Myocyte (in vitro differentiated cells): ENCODE measurements at places on chromosomes 1 and 21. TPM values are rescaled to one million over a fixed set of nuclear protein-coding genes. Genes with fewer than 3 reads are reported as not detected.

GJB3 gene
- total RNA-seq: not detected in 2 replicates

RNF186 gene
- total RNA-seq: not detected in 2 replicates

RGS7 gene
- 0.10 TPM in 1 of 2 replicates, not detected in the other for total RNA-seq

ACP6 gene
- total RNA-seq: 4.9 and 10.8 TPM in 2 replicates

HNRNPU gene
- 214 and 222 TPM in 2 replicates for total RNA-seq

RNASEL gene
- 9.2 and 11.2 TPM in 2 replicates for total RNA-seq

MNDA gene
- total RNA-seq: not detected in 2 replicates

DNA sequence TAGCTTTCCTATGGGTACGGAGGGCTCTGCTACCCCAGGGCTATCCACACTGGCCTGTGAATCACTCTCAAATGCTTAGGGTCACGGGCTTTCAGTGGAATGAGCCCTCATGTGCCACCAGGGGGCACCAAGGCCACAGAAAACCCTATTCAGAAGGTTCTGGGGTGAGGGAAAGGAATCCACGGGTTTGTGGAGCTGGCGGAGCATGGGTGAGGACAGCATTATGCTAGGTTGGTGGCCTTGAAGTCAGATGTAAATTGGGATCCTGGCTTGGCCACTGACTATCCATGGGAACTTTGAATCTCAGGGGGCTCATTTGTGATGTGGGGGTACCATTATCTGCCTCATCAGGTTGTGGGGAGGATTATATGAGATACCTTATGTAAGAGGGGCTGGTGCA, 5.1 kb upstream of the LAMTOR5 start:
- DNase-seq: peak; percentile 78

GRCh38 chr1:8456991-8457390, 139.1 kb downstream of the SLC45A1 start:
- peak; percentile 15 for DNase-seq

GRCh38 chr1:228108742-228109072, 392 bp downstream of the MRPL55 start:
- DNase-seq: no peak

DNA sequence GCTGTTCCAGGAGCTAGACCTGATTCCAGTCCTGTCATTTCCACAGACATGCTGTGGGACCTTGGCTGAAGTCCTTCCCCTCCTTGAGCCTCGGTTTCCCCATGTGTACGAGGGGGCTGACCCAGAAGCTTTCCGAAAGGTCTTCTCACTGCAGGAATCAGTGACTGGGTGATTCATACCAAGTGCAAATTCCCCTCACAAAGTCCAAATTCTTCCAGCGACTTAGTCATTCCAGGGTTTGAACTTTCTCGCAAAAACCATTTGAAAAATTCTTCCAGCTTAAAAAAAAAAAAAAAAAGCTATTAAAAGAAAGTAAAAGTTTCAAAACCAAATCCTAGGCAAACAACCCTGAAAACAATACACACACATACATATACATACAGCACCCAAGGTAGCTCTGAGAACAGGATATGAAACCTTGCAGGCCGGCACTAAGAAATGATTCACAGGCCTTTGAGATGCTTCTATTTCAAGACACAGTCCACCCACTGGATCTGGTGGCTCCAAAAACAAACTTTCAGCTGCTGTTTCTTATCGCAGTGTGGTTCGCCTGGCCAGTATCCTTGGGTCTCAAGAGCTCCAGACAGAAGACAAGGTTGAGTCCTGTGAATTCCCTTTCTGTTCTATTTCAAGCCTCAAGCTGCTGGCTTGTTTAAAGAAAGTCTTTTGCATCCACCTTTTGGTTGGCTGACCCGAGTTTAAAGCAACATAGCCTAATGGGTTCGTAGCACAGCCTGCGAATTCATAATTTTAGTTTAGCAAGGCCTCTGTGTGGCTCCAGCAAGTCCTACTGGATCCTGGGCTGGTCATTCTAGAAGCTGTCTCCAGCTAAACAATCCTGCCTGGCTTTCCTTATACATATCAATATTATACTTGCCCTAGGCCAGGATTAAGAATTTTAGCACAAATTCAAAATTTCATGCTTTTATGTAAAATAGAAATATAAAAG, 18.0 kb upstream of the ID3 start:
- DNase-seq: peak; percentile 95

DNA sequence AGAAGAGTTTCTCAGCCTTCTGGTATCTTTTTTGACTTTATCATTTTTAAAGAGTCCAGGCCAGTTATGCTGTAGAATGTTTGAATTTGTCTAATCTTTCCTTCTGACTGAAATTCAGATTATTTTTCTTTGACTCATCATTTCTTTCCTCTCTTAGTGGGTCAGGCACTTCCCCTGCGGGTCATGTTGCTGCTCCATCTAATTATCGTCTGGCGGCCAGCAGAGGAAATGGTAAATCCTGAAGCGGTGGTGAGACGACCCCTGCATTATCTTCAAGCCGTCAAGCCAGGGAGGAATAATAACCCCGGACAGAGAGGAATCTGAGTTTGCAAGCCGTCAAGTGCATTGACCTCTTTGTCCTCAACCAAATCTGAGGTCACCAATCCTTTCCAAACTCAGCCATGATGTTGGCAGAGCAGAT, 102.1 kb downstream of the ADSS2 start:
- no peak for DNase-seq

DNA sequence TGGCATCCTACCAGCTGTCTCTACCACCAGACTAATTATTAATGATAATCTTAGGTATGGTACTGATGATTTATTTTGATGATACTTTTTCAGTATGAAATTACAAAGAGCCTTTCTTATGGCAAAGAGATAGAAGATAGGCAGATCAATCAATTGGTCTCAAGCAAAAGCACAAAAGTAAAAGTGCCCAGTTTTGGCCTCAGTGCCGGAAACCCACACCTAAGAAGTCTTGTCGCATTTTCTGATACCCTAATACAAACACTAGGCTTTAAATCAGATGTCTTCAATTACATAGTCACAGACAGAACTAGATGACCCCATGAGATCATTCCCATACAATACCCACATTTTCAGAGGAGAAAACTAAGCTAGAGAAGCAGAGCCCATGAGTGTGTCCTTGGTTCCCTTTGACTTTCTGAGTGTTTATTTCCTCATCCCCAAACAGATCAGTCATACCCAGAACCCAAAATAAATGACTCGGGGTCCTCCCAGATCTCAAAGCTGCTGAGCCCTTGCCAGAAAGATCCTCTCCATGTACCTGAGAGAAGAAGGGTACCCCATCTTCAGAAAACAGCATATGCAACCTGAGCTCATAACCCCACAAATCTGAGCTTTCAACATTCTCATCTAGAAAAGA, 7.7 kb downstream of the ITPKB start:
- DNase-seq: no peak

DNA sequence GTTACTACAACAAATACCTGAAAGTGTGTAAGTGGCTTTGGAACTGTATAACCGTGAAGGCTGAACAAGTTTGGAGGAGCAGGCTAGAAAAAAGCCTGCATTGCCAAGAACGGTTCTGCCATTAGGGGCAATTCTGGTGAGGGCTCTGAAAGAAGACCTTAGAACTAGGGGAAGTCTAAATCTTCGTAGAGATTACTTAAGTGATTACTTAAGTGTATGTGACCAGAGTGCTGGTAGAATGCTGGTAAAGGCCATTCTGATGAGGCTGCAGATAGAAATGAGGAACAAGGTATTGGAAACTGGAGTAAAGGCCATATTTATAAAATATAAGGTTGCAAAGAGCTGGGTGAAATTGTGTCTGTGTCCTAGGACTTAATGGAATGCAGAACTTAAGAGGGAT, 158.0 kb downstream of the CLIC6 start:
- no peak for DNase-seq

- DNase-seq: no peak
These were observed 4.2 kb upstream of the COL6A1 start for GRCh38 chr21:45977396-45977795.

DNA sequence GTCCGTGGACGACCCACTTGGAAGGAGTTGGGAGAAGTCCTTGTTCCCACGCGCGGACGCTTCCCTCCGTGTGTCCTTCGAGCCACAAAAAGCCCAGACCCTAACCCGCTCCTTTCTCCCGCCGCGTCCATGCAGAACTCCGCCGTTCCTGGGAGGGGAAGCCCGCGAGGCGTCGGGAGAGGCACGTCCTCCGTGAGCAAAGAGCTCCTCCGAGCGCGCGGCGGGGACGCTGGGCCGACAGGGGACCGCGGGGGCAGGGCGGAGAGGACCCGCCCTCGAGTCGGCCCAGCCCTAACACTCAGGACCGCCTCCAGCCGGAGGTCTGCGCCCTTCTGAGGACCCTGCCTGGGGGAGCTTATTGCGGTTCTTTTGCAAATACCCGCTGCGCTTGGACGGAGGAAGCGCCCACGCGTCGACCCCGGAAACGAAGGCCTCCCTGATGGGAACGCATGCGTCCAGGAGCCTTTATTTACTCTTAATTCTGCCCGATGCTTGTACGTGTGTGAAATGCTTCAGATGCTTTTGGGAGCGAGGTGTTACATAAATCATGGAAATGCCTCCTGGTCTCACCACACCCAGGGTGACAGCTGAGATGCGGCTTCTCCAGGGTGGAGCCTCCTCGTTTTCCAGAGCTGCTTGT, 32.4 kb downstream of the PRMT2 start:
- DNase-seq: peak; percentile 92

- DNase-seq: peak; percentile 90
These were observed 3.6 kb upstream of the NPPA start for GRCh38 chr1:11851180-11851579.

DNA sequence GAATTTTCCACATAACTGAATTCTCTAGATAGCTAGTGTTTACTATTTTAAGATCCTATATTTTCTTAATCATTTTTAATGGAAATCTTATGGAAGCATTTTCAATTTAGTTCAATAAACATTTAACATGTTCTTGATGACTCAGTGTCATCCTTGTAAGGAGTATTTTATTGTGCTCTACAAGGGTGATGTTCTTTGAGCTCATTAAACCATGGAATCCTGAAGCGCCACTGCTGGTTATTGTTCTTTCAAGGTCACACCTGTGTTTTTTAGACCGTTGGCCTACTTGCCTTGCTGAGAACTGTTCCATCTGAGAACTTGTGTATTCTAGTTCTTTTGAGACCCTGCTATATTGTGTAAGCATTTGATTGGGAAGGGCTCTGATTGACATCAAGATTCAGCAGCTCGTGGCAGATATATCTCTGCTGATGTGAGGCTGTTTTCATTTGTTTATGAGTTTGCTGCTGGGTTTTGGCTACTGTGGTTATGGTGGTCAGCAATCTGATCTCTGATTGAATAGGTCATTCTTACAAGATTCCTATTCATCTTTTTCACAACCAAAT, 132.0 kb downstream of the GIPC2 start:
- DNase-seq: peak; percentile 53

DNA sequence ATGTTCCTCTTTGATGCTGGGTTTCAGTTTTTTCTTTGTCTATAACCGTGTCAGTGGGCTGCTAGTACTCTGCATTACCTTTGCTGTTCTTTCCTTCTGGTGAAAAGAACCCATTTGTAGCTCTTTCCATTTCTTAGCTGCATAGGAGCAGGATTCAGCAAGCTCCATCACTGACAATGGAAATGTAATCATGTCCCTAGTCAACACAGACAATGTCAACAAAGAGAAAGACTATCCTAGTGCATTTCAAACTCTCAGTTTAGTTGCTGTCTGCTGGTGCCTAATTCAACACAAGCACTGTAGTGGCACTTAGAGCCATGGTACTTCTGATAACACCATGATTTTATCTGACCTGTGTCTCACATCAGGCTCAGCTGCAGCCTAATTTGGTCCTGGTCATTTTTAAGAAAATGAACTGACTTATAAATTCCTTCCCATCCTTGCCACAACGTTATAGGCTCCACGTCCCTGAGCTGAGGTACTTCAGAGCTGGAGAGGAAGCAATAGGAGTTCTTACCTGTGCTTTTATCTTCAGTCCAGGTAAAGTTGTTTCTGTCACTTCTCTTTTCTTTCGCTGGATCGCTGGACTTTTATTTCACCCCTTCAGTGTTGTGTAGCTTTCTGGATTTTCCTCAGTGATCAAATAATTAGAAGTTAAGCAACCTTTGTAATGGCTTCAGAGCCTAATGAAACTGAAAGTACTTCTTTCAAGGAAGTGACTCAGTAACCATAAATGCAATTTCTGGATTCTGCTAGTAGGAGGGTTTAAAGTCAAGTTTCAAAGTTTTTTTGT, at the start of gene GBP3:
TSS of gene GBP3 (minus strand) at position 700 of the 793 bp plus-strand sequence. CDS start 2,145 bp downstream, outside the sequence.
- DNase-seq: peak; percentile 43

DNA sequence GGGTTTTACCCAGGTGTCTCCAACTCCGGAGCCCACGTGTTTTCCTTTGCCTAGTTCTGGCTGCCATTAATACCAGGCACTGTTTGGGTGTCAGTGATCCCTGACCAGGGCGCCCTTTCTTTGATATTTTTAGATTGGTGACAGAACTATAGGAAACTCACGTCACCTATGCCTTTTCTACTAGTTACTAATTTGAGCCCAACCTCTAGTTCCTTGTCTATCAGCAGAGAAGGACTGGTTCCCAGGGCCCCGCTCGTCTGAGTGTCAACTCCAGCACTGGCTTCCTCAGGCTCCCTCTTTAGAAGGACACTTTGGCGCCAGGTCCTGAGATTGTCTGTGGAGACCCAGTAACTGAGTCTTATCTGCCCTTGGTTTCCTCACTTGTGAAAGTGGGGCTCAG, 9.4 kb downstream of the MFN2 start:
- DNase-seq: no peak

GRCh38 chr21:33108228-33108627, 38.3 kb downstream of the OLIG1 start:
- no peak for DNase-seq

DNA sequence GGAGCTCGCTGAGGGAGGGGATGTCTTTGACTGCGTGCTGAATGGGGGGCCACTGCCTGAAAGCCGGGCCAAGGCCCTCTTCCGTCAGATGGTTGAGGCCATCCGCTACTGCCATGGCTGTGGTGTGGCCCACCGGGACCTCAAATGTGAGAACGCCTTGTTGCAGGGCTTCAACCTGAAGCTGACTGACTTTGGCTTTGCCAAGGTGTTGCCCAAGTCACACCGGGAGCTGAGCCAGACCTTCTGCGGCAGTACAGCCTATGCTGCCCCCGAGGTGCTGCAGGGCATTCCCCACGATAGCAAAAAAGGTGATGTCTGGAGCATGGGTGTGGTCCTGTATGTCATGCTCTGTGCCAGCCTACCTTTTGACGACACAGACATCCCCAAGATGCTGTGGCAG, 1.4 kb downstream of the TSSK3 start:
- DNase-seq: no peak

DNA sequence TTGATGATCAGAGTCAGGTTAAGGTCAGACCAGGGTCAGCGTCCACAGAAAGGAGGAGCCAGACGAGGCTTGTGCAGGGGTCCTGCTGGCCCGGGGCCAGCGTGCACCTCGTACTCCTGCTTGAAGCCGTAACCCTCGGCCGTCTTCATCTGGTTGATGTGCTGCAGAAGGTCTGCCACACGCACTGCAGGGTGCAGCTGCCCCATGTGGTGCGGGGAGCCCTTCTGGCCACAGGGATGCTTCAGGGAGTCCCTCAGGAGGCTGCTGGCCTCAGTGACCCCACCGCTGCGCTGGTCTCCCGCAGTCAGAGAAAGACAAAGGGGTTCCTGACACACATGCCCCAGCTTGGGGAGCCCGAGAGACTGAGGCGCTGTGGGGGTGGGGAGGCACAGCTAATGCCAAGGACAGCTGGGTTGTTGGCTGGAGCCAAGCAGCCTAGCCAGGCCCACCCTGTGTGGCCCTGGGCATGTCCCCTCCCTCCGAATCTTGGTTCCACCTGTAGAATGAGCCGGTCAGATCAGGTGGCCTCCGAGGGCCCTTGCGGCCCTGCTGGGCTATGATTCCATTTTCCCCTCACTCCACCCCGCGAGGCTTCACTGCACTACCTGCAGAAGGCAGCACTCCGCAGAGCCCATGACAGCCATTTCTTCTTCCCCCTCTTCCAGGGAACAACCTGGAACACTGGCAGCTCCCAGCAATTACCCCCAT, 251.9 kb downstream of the PTPRU start:
- DNase-seq: no peak

- DNase-seq: no peak
These were observed 381.1 kb upstream of the PKN2 start for GRCh38 chr1:88302843-88303486.
